ENCODE measurements at places on chromosomes 1 and 21.

DNA sequence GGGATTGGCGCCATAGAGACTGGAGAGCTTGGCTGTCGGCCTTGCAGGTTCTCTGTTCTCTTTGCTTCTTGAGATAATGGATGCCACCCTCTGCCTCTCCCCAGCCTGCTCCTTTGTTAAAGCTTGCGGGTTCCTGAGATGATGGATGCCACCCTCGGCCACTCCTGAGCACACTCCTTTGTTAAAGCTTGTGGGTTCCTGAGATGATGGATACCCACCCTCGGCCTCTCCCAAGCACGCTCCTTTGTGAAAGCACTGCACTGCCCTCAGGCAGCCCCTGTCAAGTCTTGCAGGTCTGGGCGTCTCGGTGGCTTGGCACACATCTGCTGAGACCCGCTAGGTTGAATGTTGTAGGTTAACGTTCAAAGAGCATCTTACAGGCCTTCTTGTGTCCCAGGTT lies 76.5 kb downstream of the SCCPDH start:
- DNase-seq: no peak

GRCh38 chr1:2113620-2114135 lies 63.5 kb downstream of the PRKCZ start:
- no peak for DNase-seq

- no peak for DNase-seq
Measured at GRCh38 chr1:231216498-231216897, 24.5 kb upstream of the GNPAT start.

- no peak for DNase-seq
Measured at GRCh38 chr1:242784084-242784483, 259.6 kb upstream of the PLD5 start.

GRCh38 chr1:157137408-157138219 lies 581 bp downstream of the ETV3 start:
- DNase-seq: no peak

DNA sequence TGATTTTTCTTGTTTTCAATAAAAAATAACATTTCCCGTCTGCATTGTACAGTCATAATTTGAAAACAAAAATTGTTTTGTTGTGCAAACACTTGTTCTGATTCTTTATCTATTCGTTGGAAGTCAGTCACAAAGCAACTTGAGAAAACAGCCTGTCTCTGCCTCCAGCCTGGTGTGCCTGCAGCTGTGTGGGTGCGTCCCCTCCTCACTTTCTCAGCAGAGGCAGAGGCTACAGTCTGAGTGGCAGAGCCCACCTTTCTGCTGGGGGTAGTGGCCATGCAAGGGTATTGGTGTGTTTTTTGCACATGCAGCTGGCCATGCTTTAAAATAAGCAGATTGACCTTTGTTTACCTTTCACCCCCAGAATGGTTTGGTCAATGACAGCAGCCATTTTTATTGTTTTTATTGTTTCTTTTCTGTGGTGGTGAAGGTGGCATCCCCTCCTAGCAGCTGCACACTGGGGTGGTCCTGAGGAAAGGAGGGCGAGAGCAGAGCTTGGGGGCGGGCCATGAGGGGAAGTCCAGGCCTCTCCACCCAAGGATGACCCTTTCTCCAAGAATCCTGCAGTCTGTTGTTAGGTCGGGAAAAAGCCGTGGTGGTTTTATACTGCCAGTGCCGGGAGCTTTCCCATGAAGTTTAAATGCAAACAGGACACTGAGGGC lies 159.6 kb downstream of the PCBP3 start:
- DNase-seq: no peak

DNA sequence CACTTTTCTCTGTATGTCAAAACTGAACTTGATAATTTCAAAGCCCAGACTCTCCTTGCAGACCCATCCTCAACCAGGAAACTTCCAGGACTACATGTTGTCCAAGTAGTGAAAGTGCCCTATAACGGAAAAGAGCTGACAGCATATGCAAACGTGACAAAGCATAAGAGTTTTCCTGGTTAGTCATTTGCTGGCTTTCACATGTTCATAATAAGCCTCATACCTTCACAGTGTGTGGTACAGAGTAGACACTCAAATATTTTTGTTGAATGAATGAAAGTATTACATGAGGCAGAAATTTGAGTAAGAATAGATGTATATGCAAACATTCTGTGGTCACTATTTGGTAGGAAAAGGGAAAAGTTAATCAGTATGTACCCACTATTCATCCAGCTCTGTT lies 473.3 kb downstream of the MRPL39 start:
- no peak for DNase-seq

GRCh38 chr1:40782371-40782956 lies 1.1 kb upstream of the KCNQ4 start:
- DNase-seq: no peak

GRCh38 chr1:24938276-24938675 lies 8.2 kb upstream of the RUNX3 start:
- DNase-seq: no peak

DNA sequence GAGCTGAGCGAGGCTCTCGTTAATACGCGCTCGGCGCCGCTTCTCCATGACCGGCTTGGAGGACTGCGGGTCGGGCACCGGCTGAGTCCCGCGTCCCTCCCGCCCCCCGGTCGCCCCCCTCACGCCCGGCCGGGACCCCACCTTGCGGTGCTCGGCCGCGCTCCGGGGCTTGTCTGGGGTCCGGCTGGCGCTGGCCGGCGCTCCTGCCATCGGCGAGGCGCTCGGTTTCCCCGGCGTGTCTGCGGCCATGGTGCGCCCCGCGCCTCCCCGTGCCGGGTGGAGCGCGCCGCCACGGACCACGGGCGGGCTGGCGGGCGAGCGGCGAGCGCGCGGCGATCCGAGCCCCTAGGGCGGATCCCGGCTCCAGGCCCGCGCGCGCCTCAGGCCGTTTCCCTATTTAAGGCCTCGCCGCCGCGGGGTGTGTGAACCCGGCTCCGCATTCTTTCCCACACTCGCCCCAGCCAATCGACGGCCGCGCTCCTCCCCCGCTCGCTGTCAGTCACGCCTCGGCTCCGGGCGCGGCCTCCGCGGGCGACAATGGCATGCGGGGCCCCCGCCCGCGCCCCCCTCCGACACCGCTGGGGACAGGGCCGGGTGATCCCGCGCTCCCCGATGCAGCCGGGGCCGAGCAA lies at the start of gene HES4:
Gene HES4, minus strand, starts transcription at position 373 of the 632 bp plus-strand sequence. Its CDS starts 124 bp downstream, at position 249.
- DNase-seq: no peak

GRCh38 chr1:12245116-12245515 lies 15.3 kb downstream of the VPS13D start:
- DNase-seq: no peak

All from activated naive CD4-positive, alpha-beta T cell treated with anti-CD3 and anti-CD28 coated beads, Interleukin-2, amount 50 U/mL, for 72 hours (primary cell).